ENCODE measurements at places on chromosomes 6 and 20. TPM values are rescaled to one million over a fixed set of nuclear protein-coding genes. Genes with fewer than 3 reads are reported as not detected.

DOK5 gene
- total RNA-seq, result 11.8 TPM

GRM1 gene
- not detected for total RNA-seq

MUCL3 gene
- not detected for total RNA-seq

DNA sequence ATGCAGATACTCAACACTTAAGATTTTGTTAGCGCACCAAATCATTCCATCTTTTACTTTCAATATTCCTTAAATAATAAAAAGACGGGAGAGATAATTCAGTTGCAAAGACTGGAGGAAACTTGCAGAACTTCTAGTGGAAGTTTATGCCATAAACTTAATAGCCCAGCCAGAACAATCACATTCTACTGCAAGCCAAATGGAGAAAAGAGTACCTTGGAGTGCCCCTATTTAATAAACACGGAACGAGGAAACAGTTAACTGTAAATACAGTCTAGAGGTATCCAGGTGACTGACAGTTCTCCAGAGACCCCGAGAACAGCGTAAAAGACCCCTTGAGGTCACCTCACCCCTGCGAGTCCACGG is 635 bp downstream of the SLC35B3 start:
- peak overlapping the region; percentile 97 for H3K27ac ChIP-seq
- H3K27me3 ChIP-seq, result no peaks in the 10 kb centered on the region
- DNase-seq, result peak; percentile 35
- H3K36me3 ChIP-seq, result peaks cover 3% of the 10 kb centered on the region

GRCh38 chr6:142850679-142851423 is 94.1 kb downstream of the HIVEP2 start:
- 0 out of 2 replicates have a peak, but pooled peaks cover 4% of the 10 kb centered on the region for H3K36me3 ChIP-seq
- H3K4me1 ChIP-seq, result peaks cover 65% of the 10 kb centered on the region
- peak overlapping the region; percentile 82 for H3K27ac ChIP-seq
- no peaks in the 10 kb centered on the region for H3K27me3 ChIP-seq

DNA sequence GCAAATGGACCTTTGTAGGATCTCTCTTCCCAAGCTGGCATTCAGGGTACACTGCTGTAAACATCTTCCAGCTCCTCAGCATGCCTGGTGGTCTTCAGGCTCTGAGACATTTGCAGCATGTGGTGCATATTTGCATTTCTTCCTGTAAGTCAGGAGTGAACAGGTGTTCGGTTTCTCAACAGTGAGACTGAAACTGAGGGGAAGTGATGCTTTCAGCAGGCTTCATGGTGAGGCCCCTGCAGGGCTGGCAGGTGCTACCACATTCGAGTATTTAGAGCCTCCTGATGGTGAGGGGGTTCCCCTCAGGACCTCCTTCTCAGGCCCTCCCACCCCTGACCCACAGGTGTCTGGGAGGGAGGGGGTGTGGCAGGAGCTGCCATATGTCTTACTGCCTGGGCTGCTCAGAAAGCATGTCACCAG is 15.1 kb downstream of the MYBL2 start:
- H3K27me3 ChIP-seq, result no peaks in the 10 kb centered on the region
- H3K4me3 ChIP-seq, result no peak overlapping the region
- H3K4me1 ChIP-seq, result no peaks in the 10 kb centered on the region
- no peak overlapping the region for H3K27ac ChIP-seq

- no peak for DNase-seq
- H3K4me3 ChIP-seq, result no peak overlapping the region
- no peaks in the 10 kb centered on the region for H3K27me3 ChIP-seq
- no peak overlapping the region for H3K27ac ChIP-seq
- H3K36me3 ChIP-seq, result no peaks in the 10 kb centered on the region
- H3K4me1 ChIP-seq, result no peaks in the 10 kb centered on the region
Observed at GRCh38 chr6:170022291-170022722, 268.6 kb downstream of the DLL1 start.

- H3K36me3 ChIP-seq, result peaks cover 18% of the 10 kb centered on the region
- H3K4me1 ChIP-seq, result no peaks in the 10 kb centered on the region
- no peak overlapping the region for H3K27ac ChIP-seq
- DNase-seq, result no peak
- no peaks in the 10 kb centered on the region for H3K27me3 ChIP-seq
- no peak overlapping the region for H3K4me3 ChIP-seq
Observed at GRCh38 chr6:166419717-166420116, 37.0 kb upstream of the MPC1 start.

- no peaks in the 10 kb centered on the region for H3K4me1 ChIP-seq
- no peaks in the 10 kb centered on the region for H3K36me3 ChIP-seq
- no peak for DNase-seq
- H3K4me3 ChIP-seq, result no peak overlapping the region
Observed at GRCh38 chr20:42938441-42939205, 251.1 kb downstream of the PTPRT start.

DNA sequence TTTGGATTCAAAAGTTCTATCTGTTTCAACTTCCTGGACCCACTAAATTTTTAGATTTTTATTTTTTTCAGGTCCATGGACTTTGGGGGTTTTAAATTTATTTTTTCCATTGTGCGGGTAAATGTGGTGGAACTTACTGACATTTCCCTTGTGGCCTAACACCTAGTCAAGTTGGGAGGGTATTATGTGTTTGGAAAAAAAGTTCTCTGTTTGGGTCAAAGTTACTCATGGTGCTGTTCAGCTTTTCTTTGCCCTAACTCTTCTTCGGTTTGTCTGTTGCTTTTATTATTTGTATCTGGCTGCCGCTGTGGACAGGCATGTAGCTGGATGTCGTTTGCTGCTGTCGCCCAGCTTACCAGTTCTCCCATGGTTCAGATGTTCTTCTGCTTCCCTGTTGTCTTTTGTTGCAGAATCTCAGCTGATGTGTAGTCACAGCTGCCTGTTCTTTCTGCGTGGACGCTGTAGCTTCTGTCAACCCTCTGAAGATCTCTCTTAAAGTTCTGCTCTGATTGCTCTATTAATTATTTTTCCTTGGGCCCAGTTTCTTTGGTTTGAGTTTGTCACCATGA is 7.9 kb downstream of the IGF2R start:
- no peak for DNase-seq
- H3K27ac ChIP-seq, result no peak overlapping the region
- H3K36me3 ChIP-seq, result no peaks in the 10 kb centered on the region
- no peak overlapping the region for H3K4me3 ChIP-seq
